T-helper 2 cell treated with Interferon-gamma antibody and Interleukin-4, amounts not matched to agents 100 ng/mL and 5 ng/mL, for 36 hours (primary cell): ENCODE measurements at places on chromosomes 7 and 10. TPM values are rescaled to one million over a fixed set of nuclear protein-coding genes. Genes with fewer than 3 reads are reported as not detected.

The CLEC5A gene
- total RNA-seq: not detected in 2 replicates

The KLF14 gene
- not detected in 2 replicates for total RNA-seq

The MBL2 gene
- not detected in 2 replicates for total RNA-seq

The NPSR1 gene
- total RNA-seq: not detected in 2 replicates

The DPYSL4 gene
- total RNA-seq: 11.1 and 11.8 TPM in 2 replicates

The EBF3 gene
- not detected in 2 replicates for total RNA-seq
